ENCODE measurements at places on chromosomes 7 and 10. TPM values are rescaled to one million over a fixed set of nuclear protein-coding genes. Genes with fewer than 3 reads are reported as not detected.

DNA sequence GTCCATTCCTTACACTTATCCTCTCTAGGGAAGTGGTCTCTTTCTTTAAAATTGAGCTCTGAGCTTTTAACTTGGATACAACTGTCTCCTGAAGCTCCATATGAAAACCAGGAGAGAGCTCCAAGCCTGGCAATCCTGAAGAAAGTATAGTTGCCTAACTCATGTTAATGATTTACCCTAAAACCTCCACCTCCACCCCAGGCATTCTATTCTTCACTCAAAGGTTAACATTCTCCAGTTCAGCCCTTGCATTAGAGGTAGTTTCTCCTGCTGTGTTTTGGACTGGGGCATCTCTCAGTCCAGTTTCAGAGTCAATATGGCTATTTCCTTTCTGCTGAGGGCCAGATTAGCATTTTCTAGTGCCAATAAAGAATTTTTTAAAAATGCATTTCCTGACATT, 195.5 kb downstream of the SLC25A13 start:
- no peak for DNase-seq

GRCh38 chr7:131186816-131187215, 140.9 kb upstream of the MKLN1 start:
- no peak for DNase-seq

CCDC146 gene
- total RNA-seq: 3.5 TPM

DNA sequence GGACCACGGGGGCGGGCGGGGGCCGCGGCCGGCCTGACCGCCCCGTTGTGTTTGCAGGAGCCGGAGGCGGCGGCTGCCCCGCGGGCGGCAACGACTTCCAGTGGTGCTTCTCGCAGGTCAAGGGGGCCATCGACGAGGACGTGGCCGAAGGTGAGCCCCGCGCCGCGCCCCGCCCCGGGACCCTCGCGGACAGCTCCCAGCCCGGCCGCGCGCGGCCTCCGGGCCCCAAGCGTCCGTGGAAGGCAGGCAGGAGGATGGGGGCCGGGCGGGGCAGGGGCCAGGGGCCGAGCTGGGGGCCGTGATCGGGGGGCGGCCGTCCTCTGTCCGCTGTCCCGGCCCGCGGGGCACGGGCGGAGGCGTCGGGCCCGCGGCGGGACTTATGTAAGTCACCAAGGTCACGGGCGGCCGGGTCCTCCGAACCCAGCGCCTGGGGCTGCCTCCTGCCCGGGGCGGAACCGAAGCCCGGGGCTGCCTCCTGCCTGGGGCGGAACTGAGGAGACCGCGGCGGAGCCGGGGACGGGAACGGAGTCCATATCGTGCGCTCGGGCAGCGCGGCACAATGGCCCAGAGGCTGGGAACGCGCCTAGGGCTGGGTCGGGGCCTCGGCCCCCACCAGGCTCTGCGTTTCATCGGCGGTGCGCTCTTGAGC, 497 bp downstream of the PPP2R2D start:
- DNase-seq: peak; percentile 75

MCM10 gene
- 28.4 TPM for total RNA-seq

PSD gene
- 5.2 TPM for total RNA-seq

GRCh38 chr10:129898706-129899268, 65.3 kb downstream of the EBF3 start:
- DNase-seq: no peak

GRCh38 chr10:12902135-12902572, 99.4 kb downstream of the CCDC3 start:
- DNase-seq: peak; percentile 87

ERLIN1 gene
- 21.9 TPM for total RNA-seq

CALY gene
- 2.2 TPM for total RNA-seq

PPP1R9A gene
- total RNA-seq: 10.9 TPM

DNA sequence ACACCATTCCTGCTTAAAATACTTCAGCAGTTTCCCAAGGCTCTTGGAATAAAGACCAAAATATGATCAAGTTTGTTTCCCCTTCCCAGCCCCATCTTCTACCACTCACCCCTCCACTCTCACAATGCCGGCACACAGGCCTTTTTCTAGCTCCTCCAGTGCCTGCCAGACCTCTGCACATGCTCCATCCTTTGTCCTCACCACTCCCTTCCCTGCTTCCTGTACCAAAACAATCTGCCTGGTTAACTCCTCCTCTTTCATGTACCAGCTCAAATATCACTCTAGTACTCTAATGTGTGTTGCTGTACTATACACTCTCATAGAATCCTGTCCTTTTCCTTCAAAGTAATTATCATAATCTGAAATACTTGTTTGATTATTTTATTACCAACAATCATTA, 19.4 kb downstream of the SCRN1 start:
- DNase-seq: no peak

- no peak for DNase-seq
Observed at GRCh38 chr7:91089382-91089963, 174.8 kb upstream of the FZD1 start.

CPA4 gene
- total RNA-seq: not detected

DNA sequence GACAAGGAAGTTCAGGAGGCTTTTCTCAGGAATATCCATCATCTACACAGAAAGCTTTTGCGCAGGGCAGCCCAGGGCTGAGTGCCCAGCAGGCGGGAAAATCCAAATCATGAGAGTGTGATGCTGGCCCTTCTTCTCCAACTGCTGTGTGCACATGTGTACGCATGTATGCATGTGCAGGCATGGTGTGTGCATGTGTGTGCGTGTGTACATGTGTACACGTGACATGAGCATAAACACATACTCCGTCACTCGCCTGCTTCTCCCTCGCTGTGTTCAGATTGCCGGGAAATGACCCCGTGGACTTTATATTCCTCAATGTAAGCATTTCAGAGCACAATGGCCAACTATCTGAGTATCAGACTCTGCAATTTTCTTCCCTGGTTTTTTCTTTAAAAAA, 85.1 kb downstream of the PRPF18 start:
- no peak for DNase-seq

C1QL3 gene
- total RNA-seq: 0.92 TPM

SLC18A3 gene
- not detected for total RNA-seq

HDAC9 gene
- 2.1 TPM for total RNA-seq

DNA sequence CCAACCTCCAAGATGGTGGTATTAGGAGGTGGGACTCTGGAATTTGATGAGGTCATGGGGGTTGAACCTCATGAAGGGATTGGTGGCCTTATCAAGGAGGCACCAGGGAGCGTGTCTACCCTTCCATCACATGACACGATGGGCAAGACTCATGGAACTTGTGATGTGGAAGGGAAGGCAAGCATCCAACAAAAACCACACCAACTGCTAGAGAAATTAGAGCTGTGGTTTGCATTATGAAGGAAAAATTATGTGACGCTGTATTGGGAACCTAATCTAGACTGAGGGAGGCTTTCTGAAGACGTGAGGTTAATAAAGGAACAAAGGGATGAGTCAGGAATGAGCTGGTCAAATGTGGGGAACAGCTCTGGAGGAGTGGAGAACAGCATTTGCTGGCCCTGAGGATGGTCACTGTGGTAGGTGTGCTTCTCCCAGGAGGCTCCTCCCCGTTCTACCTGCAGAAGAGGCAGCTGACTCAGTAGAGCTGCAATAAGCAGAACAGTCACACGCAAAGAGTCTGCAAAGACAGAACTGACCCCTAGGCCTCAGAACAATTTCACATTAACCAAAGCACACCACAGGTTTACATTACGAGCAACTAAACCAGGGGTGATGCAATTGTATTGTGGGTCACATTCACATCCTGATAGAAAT, 236.6 kb upstream of the GRB10 start:
- DNase-seq: peak; percentile 20

DNA sequence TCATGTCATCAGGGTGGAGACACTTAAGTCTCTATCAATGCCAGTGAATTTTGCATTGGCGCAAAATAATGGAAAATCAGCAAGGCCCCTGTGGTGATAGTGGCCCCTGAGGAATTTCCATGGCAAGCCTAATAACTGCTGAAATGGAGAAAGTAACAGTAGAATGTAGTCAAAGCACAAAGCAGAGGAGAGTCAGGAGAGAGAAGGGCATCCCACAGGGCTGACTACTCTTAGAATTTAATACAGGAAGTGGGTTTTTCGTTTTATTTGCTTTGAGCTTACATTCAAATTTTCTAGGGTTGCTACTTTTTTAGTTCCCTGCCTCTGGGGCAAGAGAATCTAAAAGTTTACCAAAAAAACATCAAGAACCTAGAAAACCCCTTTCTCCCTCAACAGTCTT, 39.0 kb downstream of the BZW2 start:
- DNase-seq: no peak

DNA sequence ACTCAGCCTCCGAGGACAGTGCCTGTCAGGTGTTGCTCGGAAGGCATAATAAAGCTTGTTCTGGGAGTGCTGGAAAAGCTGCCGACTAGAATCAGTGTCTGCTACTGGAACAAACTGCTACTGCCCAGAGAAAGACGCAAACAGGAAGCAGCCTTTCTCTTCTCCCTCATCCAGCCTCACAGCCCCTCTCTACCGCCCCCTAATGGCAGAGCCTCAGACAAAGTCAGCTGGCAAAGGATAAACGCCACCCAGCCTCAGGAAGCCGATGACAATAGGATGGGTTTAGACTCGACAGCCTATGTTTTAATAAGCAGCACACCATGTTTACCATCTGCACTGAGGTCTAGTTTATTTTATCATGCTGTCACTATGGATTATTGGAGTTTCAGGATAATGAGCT, 169.5 kb upstream of the LYZL1 start:
- peak; percentile 85 for DNase-seq

DNA sequence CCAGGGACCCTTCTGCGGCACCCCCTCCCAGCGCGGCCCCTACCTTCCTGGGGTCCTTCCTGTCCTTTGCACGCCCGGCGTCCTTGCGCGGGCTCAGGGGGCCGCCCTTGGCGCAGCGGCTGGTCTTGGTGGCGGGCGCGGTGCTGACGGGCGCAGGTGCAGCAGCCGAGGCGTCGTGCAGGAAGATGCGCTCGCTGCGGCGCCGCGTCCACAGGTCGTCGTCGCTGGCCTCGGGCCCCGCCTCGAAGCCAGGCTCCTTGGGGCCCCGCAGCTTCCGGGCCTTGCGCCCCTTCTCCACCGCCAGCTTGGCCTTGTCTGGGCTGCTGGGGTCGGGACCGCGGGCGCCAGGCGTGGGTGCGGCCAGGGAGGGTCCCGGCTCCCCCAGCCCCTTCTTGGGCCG, 49.8 kb downstream of the SLC29A4 start:
- peak; percentile 59 for DNase-seq

PALD1 gene
- 51.9 TPM for total RNA-seq

DNA sequence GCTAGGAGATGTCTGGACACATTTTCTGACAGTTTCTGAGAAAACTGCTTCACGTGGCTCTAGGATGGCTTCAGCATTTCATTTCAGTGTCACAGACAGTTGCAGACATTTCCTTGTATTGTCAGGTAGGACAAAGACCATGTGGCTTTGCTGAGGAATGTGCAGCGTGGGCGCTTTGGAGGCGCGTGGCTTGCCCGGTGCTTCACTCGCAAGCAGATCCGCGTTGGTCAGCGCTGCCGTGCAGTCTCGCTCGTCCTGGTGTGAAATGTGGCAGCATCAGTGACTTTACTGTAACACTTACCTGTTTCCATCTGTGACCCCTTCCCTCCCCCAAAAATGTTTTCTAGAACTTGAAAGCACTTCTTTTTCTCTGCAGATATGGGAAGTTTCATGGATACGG, 340.5 kb downstream of the SDK1 start:
- DNase-seq: no peak

HOXA2 gene
- total RNA-seq: not detected

SEMA4G gene
- 8.2 TPM for total RNA-seq

ZNF365 gene
- total RNA-seq: not detected

DNA sequence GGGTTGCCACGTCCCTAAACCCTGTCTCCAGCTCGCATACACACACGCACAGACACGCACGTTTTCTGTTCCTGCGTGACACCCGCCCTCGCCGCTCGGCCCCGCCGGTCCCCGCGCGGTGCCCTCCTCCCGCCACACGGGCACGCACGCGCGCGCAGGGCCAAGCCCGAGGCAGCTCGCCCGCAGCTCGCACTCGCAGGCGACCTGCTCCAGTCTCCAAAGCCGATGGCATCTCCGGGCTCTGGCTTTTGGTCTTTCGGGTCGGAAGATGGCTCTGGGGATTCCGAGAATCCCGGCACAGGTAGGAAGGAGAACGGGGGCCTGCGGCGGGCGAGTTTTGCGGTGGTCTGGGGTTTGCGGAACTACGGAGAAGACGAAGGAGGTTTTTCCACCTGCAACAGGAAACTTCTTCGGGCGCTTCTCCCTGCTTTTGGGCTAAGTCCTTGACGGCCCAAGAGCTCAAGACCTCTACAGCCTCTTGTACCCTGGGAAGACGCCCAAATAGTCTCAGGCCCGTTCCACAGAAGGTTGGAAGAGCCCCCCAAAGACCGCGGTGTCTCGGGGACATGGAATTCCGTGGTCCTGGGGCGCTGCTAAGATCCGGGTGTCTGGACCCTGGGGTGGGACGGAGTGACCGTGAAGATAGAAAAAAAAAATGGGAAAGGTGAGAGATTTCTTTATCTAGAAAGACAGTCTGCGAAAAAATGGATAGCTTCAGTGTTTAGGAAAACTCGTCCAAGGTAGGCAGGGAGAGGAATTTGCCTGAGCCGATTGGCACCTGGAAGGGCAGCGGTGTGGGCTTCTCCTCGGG, at the start of gene GAD2:
TSS of gene GAD2 (plus strand) at position 190 of the 811 bp plus-strand sequence. CDS start at position 226, 36 bp downstream.
- peak; percentile 62 for DNase-seq

GRCh38 chr7:41855798-41856197, 152.9 kb upstream of the INHBA start:
- no peak for DNase-seq

DNA sequence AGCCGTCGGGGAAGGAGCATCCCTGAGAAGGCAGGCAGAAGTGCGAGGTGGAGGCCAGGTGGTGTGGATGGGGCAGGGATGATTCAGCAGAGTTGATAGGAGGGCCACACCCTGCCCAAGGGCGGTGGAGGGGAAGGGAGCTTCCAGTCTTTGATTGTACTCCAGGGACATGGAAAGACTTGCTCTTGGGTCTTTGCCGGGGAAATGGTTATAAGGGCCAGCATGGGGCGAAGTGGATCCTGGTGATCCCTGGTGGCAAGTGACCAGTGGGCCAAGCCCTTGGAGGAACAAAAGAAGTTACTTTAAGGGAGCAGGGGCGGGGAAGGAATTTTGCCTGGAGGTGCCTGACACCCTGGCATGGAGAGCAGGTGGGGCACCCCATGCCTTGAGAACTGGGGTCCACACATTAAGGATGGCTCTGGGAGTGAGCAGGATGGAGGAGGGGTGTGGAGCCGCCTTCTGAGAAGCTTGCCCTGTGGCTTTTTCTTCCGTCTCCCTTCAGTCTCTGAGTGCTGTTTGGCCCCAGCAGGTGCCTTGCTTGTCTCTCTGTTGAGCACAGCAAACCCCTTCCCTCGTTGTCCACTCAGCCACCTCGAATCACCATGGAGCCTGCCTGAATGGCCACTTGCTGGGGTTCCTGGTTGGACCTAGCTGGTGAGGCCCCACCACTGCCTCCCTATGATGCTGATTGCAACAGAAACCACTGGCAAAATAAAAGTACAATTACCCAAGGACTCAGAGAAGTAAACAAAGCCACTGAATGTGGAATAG, 83.9 kb downstream of the RAMP3 start:
- DNase-seq: no peak

GRCh38 chr10:48981310-48981907, 41.8 kb upstream of the LRRC18 start:
- DNase-seq: peak; percentile 91

OR9A2 gene
- total RNA-seq: not detected

ZNF425 gene
- total RNA-seq: 4.6 TPM

GRCh38 chr10:63866747-63867140, 345.5 kb downstream of the REEP3 start:
- no peak for DNase-seq

SSMEM1 gene
- not detected for total RNA-seq

- no peak for DNase-seq
Observed at GRCh38 chr10:97838091-97838490, 11.6 kb upstream of the GOLGA7B start.

GRCh38 chr10:127159648-127160245, 36.6 kb downstream of the INSYN2A start:
- no peak for DNase-seq

NUTM2A gene
- total RNA-seq: 0.04 TPM

- no peak for DNase-seq
Observed at GRCh38 chr10:72616716-72617115, 9.2 kb downstream of the MICU1 start.
